Osteocyte (in vitro differentiated cells): ENCODE measurements at places on chromosomes 12 and 14. TPM values are rescaled to one million over a fixed set of nuclear protein-coding genes. Genes with fewer than 3 reads are reported as not detected.

- no peak for DNase-seq
Measured at GRCh38 chr12:25156061-25156460, 38.9 kb downstream of the DNAI7 start.

The PRKAB1 gene
- total RNA-seq: 24.7 and 25.3 TPM in 2 replicates

DNA sequence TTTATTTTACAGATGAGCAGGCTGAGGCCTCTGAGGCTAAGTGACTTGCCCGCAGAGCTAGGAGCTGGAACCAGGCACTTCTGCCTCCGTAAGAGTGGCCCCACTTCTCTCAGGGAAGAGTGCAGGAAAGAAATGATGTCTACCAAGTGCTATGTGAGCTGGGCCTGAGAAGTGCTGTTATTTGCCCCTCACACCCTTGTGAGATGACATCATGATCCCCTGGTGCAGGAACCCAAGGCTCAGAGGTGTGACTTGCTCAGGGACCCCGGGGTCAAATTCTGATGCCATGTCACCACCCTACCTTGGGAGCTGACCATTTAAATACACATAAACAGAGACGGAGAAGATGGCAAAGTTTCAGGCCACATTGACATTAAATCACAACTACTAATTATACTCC is 63.7 kb upstream of the DDX11 start:
- no peak for DNase-seq

DNA sequence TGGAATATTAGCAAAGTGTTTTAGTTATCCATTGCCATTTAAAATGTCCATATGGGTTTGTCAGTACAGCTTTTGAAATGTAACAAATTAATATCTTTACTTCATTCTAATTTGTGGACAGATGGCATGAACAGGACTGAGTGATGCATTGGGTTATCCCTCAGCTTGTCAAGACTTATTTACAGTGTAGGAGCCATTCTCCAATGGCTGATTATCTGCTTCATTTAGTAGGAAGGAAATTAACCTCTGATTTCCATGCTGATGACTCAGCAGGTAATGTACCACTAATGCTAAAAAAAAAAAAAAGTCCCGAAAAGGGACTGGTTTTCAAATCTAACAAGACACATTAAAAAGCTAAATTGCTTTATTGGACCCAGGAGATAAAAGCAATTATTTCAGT is 1149.0 kb upstream of the USP15 start:
- DNase-seq: no peak

DNA sequence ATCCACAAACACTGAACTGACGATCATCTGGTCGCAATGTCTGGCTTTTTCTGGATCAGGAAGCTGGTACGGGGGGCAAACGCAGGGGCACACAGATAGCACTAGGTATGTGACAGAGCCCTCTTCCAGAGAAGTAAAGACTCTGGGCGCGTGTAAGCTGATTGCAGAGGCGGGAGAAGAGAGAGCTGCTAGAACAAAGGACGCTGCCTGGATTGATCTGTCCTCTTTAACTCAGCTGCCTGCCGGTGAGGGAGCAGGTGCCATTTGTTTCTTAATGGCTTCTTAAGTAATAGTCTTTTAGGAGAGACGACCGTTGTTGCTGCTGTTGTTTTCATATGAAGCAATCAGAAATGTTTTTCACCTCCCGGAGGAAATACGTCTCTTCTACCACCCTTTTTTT is 77.3 kb downstream of the GLT1D1 start:
- no peak for DNase-seq

DNA sequence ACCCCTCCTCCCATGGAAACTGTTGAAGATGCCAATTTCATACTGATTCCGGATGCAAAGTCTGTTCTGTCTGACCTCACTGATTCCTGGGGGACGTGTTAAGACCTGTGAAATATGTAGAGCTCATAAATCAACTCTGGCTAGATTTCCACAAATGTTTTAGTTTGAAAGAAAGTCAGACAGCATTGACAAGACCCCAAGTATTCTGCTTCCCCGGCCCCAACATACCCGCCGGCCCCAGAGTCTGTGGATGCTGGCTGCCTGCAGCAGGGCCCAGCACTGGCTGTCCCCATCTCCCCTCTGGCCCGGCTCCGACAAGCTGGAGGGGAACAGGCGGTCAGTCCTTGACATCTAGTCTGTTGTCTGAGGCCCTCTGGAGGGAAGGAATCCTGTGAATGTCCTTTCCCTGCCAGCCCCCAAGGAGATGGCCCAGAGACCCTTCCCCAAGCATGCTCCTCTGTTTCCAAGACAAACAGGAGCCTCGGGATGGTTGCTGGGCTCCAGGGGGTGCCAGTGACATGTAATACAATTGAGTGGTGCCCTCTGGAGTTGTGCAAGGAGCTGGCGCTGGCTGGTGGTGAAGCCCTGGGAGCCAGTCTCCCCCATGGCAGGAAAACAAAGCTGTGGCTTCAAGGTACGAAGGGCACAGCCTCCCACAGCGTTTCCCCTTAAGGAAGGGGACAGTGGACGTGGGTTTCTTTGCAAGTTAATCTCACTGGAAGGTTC is 22.3 kb downstream of the FBLN5 start:
- no peak for DNase-seq

GRCh38 chr14:91416744-91417119 is 888 bp downstream of the CCDC88C start:
- no peak for DNase-seq

DNA sequence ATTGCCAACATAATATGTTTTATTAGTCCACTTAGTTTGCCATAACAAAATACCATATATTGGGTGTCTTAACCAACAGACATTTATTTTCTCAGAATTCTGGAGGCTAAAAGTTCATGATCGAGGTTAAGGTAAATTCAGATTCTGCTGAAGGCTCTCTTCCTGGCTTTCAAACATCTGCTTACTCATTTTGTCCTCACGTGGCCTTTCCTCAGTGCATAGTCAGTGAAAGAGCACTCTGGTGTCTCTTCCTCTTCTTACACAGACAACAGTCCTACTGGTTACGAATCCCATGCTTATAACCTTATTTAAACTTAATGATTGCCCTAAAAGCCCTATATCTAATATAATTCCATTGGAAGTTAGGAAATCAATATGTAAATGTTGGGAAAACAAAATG is 479.7 kb downstream of the FSCB start:
- DNase-seq: no peak

GRCh38 chr12:128779901-128780300 is 43.9 kb downstream of the SLC15A4 start:
- DNase-seq: no peak

DNA sequence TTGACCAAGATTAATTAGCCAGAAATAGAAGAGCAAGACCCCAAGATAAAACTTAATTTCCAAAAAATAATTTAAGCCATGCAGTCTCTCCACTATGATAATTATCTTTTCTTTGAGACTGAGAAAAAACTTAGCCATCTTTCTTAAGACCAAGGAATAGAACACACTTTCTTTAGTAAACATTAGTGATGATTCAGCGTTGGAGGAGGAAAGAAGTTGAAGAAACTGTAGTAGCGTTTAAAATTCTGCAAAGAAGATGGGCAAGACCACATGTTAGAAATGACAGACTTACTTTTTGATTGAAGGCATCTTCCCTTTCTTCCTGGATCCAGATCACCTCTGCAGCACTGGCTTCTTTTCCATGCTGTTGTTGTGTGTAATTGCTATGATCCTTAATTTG is 124.8 kb upstream of the RASSF8 start:
- no peak for DNase-seq

- DNase-seq: no peak
Measured at GRCh38 chr12:11577658-11578260, 71.7 kb upstream of the ETV6 start.

The EID3 gene
- 2.8 and 3.7 TPM in 2 replicates for total RNA-seq

- DNase-seq: no peak
Measured at GRCh38 chr14:89160437-89160836, 256.6 kb downstream of the FOXN3 start.

- DNase-seq: no peak
Measured at GRCh38 chr12:103169-103981, 36.8 kb downstream of the IQSEC3 start.

The ZDHHC22 gene
- 0.10 and 0.16 TPM in 2 replicates for total RNA-seq

DNA sequence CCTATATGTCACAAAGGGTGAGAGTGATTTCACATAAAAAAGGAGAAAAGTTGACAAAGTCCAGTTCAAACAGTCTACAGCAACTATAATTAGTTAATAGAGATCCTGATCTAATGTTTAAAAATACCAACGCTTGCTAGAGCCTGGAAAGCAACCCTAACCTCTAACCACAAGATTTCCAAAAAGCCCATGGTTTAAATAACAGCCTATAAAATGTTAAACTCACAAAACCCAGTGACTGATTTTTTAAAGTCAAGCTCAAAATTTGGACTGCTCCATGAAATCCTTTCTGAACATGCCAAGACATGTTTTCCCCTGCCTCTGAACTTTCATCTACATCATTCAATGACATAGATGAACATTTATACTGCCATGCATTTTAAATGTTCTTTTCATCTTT is 81.6 kb downstream of the PLEKHG7 start:
- DNase-seq: no peak

The KRT78 gene
- not detected in 2 replicates for total RNA-seq

GRCh38 chr12:88266806-88267360 is 124.8 kb downstream of the TMTC3 start:
- DNase-seq: no peak

DNA sequence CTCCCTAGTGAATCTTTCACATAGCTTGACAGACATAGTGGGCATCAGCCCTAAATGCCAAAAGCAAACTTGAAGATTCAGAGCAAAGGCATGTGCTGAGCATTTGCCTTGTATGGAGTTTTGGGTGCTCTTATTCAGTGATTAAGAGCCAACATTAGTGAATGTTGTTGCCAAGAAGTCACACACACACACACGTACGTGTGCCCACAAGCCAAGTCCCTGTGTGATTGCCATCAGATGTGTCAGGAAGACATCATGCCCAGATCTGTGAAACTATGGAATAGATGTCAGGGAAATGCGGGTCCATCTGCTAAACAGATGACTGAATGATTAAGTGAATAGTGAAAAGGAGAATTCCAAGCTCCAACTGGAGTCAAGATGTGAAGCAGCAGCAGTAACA is 149.0 kb downstream of the AKAP6 start:
- DNase-seq: no peak

GRCh38 chr14:54946500-54946899 is 43.9 kb upstream of the GCH1 start:
- DNase-seq: no peak

The PSME1 gene
- total RNA-seq: 154 and 156 TPM in 2 replicates
